ENCODE measurements at places on chromosomes 4 and X.

GRCh38 chrX:118459494-118459893 lies 36.1 kb upstream of the DOCK11 start:
- DNase-seq = no peak

- DNase-seq = no peak
Measured at GRCh38 chr4:172657081-172657480, 511.5 kb upstream of the GALNT7 start.

- no peak for DNase-seq
Measured at GRCh38 chr4:112112590-112113170, 32.6 kb upstream of the FAM241A start.

DNA sequence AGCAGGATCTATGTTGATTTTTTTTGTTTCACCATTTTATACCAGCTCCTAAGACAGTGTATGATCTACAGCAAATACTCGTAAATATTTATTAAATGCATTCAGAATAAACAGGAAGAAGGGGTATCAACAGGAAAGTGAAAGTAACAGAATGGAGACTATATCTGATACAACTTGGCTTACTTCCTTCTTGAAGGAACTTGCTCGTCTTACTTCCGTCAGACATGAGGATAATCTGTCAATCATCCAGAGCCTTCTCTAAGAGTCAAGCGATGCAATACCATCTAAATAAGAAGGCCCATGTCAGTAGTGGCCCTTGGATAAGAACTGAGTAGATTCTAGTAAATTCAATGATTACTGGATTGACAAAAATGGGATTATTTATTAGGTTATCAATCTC lies 84.2 kb downstream of the CAMK2D start:
- DNase-seq = no peak

DNA sequence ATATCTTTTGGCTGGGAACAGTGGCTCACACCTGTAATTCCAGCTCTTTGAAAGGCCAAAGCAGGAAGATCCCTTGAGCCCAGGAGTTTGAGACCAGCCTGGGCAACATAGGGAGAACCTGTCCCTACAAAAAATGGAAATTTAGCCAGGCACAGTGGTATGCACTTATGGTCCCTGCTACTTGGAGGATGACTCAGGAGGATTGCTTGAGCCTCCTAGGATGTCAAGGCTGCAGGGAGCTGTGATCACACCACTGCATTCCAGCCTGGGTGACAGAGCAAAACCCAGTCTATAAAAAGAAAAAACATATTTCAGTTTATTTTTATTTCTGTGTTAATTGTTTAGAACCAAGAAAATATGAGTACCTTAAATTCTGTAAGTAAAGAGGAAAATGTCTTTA lies 123.7 kb downstream of the CBR4 start:
- DNase-seq = no peak

DNA sequence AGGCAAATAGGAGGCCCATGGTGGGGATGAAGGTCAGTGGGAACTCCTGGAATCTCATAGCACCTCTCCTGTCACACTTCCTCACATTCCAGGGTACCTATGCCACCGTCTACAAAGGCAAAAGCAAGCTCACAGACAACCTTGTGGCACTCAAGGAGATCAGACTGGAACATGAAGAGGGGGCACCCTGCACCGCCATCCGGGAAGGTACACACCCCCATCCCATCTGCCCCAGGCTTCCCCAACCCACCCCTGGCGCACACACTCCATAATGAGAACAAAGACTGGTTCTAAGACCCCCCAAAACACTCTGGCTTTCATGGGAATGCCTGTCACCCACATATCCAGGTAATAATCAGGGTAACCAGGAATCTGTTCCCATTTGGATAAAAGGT lies 6.4 kb downstream of the CDK16 start:
- no peak for DNase-seq

DNA sequence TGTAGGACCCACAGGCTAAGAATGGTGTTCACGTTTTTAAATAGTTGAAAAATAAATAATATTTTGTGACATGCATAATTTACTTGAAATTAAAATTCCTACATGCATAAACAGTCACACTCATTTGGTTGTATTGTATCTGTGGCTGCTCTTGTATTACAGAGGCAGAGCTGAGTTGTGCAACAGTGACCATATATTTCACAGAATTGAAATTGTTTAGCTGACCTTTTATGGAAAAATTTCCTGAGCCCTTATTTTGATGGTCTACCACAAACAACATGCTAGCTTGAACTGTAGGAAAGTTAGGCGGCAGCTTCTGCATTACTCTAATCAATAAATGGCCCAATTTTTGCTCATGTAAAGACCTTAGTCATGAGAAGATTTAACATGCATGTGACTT lies 633.4 kb upstream of the AADAT start:
- no peak for DNase-seq

DNA sequence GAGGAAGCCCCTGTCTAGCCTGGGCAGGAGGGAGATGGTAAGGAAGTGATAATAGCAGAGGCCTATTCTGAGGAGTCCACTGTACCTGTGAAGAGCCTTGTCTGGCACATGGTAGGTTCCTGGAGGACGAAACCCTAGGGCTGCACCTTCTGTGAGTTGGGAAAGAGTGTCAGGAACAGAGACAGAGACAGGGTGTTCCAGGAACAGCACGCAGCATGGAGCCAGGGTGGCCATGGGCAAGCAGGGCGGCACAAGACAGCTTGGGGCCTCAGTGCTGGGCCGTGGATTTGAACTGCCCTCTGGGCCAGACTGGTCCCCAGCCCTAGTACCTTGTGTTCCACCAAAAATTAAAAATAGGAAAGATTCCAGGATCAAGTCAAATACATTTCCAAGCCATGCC lies 272.5 kb downstream of the EVC2 start:
- DNase-seq = no peak

- no peak for DNase-seq
Measured at GRCh38 chr4:41713768-41714167, 34.8 kb downstream of the PHOX2B start.

GRCh38 chr4:47561331-47561730 lies 76.3 kb downstream of the ATP10D start:
- DNase-seq = no peak

Measured in anterior cingulate cortex (tissue), 58 donors.